ENCODE measurements at places on chromosomes 4 and X.
A peak's percentile ranks its signal among the peaks of the same experiment; 100 is the strongest.

DNA sequence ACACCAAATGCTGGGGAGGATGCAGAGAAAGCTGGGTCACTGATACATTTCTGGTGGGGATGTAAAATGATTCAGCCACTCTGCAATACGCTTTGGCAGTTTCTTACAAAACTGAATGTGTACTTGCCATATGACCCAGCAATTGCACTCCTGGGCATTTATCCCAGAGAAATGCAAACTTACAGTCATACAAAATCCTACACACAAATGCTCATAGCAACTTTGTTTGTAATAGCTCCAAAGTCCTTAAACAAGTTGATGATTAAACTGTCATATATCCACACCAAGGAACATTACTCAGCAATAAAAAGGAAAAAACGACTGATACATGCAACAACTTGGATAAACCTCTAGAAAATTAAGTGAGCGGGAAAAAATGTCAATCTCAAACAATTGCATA is 12.3 kb downstream of the MID1 start:
- DNase-seq, result no peak

- no peak for DNase-seq
Measured at GRCh38 chrX:150361777-150362351, 1.3 kb upstream of the MAMLD1 start.

- DNase-seq, result peak; percentile 47
Measured at GRCh38 chrX:46758956-46759644, at the start of gene SLC9A7. Gene SLC9A7, minus strand, starts transcription at chrX:46759118. Its CDS starts 89 bp downstream, at chrX:46759029.

- no peak for DNase-seq
Measured at GRCh38 chr4:58191109-58191508, 1080.9 kb upstream of the IGFBP7 start.

All from T-helper 1 cell (primary cell).